Kidney capillary endothelial cell (primary cell): ENCODE measurements at places on chromosomes 6 and 20.

- DNase-seq = no peak
Observed at GRCh38 chr6:139019722-139020121, 8.8 kb upstream of the ABRACL start.

DNA sequence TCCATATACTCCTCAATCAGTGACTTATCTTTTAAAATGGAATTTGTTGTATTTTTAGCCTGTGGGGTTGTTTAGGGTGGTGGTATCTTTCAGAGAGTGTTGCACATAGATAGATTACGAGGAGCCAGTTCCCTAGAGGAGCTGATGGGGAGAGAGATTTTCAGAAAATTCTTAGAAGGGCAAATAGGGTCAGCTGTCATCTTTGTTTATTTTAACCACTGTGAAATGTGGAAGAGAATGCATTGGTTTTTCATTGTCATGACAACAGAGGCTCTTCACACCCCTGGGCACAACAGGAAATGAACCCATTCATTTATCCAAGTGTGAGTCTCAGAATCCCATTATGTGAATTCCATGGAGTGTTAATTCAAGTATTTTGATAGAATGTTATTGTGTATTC lies 188.4 kb downstream of the JARID2 start:
- DNase-seq = no peak

DNA sequence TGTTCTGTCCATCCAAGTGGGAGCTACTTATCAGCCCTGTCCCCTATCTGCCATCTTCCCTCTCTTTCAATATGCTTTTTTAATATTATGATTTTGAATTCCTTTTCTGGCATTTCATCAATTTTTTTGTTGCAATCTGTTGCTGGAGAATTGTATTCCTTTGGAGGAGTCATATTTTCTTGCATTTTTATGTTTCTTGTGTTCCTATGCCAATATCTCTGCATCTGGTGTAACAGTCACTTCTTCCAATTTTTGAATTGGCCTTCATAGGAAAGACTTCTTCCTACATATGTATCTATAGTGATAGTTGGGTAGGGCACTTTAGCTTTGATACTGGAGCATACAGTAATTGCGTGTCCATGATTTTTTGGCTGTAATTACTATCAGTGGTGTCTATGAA lies 70.1 kb downstream of the ZC2HC1B start:
- no peak for DNase-seq

DNA sequence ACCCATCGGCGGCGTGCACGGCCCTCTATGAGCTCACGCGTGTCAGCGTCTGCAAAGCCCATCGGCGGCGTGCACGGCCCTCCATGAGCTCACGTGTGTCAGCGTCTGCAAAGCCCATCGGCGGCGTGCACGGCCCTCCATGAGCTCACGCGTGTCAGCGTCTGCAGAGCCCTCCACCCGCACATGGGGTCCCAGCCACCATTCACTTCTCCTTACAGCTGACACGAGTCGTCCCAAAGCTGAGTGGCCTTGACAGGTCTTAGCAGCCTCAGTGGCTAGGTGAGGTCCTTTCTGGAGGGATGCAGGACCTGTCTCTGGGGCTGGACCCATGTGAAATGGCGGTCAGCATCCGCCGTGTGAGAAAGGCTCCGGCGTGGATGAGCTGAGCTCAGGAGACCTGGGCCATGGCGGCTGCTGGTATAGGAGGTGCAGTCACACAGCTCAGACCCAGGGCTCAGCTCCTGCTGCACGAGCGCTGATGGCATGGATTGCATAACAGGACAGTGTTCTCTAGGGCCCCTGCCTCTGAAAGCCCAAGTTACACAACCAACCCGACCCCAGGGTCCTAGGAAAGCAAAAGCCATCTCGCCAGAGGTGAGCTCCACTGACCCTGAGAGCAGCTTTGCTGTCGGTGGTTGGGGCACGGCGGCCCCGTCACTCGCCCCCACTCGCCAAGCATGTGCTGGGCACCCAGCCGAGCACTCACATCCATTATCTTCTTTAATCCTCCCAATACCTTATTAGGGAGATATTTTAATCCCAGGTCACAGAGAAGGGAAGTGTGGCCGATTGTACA lies 38.9 kb downstream of the DLL1 start:
- no peak for DNase-seq

- no peak for DNase-seq
Observed at GRCh38 chr6:137095093-137095492, 50.3 kb upstream of the IL20RA start.

GRCh38 chr6:25842526-25842925 lies 10.7 kb upstream of the SLC17A1 start:
- no peak for DNase-seq

- DNase-seq = no peak
Observed at GRCh38 chr6:13488896-13489237, 1.5 kb upstream of the GFOD1 start.

GRCh38 chr6:131741688-131742393 lies 31.0 kb upstream of the CTAGE9 start:
- no peak for DNase-seq

- DNase-seq = no peak
Observed at GRCh38 chr6:45434381-45434700, 56.6 kb upstream of the SUPT3H start.
